ENCODE measurements at places on chromosomes 12 and 14. TPM values are rescaled to one million over a fixed set of nuclear protein-coding genes. Genes with fewer than 3 reads are reported as not detected.

DNA sequence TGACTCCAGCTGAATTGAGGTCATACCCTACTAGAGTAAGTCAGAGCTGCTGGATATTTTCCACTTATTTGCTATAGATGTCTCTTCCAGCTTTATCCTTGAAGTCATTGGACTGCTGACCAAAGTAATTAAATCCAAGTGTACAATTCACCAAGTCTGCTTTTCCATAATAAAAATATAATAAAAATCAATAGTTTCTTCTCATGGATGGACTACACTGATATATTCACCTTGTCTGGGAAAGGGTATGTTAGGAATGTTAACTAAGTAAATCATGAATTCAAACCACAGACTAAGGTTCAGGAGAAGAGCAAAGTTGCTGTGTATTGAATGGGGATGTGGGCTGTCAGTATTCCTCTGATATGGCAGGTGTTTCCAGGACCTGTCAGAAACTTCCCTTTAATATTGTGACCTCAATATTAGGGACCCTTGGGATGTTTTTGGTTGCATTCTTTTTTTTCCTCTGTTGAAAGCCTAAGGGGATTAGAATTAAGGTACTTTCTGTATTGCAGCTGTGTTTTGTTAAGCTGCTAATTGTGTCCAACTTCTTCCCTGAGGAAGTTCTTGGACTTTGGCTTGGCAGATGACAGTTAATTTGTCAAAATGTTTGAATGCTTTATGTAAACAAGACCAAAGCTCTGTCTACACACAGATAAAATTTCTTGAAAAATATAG lies 284.0 kb downstream of the ATP23 start:
- peaks cover 7% of the 10 kb centered on the region for H3K27me3 ChIP-seq
- no peak overlapping the region for H3K27ac ChIP-seq
- no peaks in the 10 kb centered on the region for H3K4me1 ChIP-seq
- no peak for DNase-seq
- H3K4me3 ChIP-seq: no peak overlapping the region

- no peak for DNase-seq
- H3K27ac ChIP-seq: peak overlapping the region; percentile 99
- H3K36me3 ChIP-seq: no peaks in the 10 kb centered on the region
- no peaks in the 10 kb centered on the region for H3K27me3 ChIP-seq
- no peak overlapping the region for H3K4me3 ChIP-seq
- peaks cover 38% of the 10 kb centered on the region for H3K4me1 ChIP-seq
Observed at GRCh38 chr14:73789989-73790581, 61.5 kb upstream of the PTGR2 start.

DNA sequence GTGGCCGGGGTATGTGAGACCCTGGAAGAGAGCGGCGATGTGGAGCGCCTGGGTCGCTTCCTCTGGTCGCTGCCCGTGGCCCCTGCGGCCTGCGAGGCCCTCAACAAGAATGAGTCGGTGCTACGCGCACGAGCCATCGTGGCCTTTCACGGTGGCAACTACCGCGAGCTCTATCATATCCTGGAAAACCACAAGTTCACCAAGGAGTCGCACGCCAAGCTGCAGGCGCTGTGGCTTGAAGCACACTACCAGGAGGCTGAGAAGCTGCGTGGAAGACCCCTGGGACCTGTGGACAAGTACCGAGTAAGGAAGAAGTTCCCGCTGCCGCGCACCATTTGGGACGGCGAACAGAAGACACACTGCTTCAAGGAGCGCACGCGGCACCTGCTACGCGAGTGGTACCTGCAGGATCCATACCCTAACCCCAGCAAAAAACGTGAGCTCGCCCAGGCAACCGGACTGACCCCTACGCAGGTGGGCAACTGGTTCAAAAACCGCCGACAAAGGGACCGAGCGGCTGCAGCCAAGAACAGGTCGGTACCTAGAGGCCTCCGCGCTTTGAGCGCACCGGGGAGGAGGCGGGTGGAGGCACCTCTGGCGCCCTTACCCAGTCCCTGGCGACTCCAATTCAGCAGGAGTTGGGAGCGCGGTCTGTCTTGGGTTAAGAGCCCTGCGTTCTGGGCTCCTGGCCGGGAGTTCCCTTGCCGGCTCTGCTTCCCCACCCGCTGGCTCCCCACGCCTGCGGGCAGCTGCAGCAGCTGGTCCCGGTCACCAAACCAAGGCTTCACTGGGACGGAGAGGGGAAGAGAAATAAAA lies 700 bp downstream of the SIX6 start:
- H3K27ac ChIP-seq: peak overlapping the region; percentile 70
- H3K4me1 ChIP-seq: peaks cover 34% of the 10 kb centered on the region
- no peak for DNase-seq
- H3K36me3 ChIP-seq: no peaks in the 10 kb centered on the region

- no peak overlapping the region for H3K27ac ChIP-seq
- H3K4me3 ChIP-seq: no peak overlapping the region
- H3K4me1 ChIP-seq: peaks cover 4% of the 10 kb centered on the region
- DNase-seq: no peak
- H3K36me3 ChIP-seq: no peaks in the 10 kb centered on the region
Observed at GRCh38 chr12:29782871-29783772, 620 bp downstream of the TMTC1 start.

- H3K4me3 ChIP-seq: no peak overlapping the region
- H3K27ac ChIP-seq: no peak overlapping the region
- no peaks in the 10 kb centered on the region for H3K36me3 ChIP-seq
- peaks cover 2% of the 10 kb centered on the region for H3K27me3 ChIP-seq
- H3K4me1 ChIP-seq: no peaks in the 10 kb centered on the region
Observed at GRCh38 chr14:37232907-37233481, 35.3 kb downstream of the MIPOL1 start.

DNA sequence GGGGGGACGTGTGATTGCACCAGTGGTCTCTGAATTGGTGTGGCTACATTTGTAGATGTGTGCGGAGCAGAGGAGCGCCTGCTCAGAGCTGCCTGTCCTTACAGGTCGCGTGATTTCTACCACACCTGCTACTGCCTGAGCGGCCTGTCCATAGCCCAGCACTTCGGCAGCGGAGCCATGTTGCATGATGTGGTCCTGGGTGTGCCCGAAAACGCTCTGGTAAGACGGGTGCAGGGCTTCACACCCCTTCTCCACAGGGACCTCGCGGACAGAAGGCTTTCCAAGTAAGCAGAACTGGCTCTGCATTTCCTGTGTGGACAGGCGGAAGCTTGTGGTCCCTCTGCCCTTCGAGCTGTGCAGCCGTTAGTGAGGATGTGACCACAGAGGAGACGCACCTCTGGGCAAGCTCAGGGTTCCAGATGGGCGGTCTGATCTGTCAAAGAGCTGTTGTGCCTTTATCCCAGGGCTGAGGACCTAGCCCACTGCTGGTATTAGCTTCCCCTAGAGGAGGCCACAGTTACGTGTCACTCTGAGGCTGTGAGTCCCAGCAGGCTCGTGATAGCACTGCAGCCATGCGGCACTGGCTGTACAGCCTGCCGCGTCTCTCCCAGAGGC lies 47.7 kb downstream of the MAX start:
- no peak for DNase-seq
- H3K4me1 ChIP-seq: no peaks in the 10 kb centered on the region
- H3K36me3 ChIP-seq: peaks cover 10% of the 10 kb centered on the region
- H3K4me3 ChIP-seq: no peak overlapping the region

DNA sequence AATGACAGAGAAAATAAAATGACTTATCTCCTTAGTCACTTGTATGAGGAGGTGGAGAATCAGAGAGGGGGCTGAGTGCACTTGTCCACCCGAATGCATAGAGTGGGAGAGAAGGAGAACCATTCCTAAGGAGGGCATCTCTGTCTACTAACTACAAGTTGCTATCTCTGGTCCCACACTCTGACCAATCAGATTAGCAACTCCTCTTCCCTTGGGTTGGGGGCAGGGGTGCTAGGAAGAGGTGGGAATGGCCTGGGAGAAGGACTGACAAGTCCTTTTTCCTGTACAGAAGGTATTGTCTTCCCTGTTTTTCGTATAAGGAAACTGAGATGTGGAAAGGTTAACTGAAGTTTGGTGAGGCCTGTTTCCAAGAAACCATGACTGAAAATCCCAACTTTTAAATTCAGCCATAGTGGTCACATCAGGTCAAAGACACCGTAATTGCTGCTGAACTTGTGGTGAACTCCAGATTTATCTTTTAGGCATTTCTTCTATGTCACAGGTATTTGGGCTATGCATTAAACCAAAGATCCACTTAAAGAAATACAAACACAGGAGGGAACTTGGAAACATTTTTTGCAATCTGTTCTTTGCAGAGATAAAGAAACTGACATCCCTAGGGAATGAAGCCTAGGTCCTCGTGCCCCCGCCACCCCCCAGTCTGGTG lies 207.8 kb downstream of the CRADD start:
- H3K4me3 ChIP-seq: no peak overlapping the region
- H3K36me3 ChIP-seq: no peaks in the 10 kb centered on the region
- H3K27me3 ChIP-seq: no peaks in the 10 kb centered on the region
- H3K27ac ChIP-seq: no peak overlapping the region

DNA sequence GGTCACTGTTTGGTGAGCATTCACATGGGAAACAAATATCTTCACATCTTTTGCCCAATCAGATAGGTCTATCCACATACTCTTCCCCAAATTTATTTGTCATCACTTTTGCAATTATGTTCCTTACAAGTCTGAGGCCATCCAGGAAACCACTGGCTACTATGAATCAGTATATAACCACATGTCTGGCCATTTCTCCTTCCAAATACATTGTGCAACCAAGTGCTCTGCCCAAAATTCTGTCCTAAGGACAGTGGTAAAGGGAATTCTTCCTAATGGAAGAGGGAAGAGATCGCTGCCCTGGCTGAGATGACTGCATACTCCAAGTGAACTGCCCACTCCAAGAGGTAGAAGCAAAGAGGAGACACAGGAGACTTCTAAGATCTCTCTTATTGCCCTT lies 148.9 kb upstream of the MAX start:
- no peaks in the 10 kb centered on the region for H3K27me3 ChIP-seq
- H3K4me3 ChIP-seq: no peak overlapping the region
- no peaks in the 10 kb centered on the region for H3K36me3 ChIP-seq

DNA sequence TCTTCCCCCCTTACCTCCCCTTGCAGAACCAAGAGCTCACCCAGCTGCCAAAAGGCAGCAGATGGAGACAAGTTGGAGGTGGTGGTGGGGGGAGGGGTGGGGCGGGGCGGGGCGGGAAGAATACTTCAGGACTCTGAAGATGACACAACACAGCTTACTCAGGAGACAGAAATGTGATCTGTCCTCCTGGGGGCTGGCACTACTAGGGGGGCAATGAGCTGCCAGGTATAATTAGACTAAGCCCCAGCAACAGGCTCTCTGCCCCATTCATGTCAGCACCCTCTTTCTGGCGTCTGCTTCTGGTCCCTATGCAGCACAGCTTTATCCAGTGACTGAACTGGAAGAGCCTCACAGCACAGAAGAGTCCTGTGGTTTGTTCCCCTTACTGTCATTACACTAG lies 407.0 kb downstream of the MED13L start:
- DNase-seq: no peak
- no peaks in the 10 kb centered on the region for H3K4me1 ChIP-seq
- no peak overlapping the region for H3K27ac ChIP-seq
- no peak overlapping the region for H3K4me3 ChIP-seq
- peaks cover 44% of the 10 kb centered on the region for H3K27me3 ChIP-seq

DNA sequence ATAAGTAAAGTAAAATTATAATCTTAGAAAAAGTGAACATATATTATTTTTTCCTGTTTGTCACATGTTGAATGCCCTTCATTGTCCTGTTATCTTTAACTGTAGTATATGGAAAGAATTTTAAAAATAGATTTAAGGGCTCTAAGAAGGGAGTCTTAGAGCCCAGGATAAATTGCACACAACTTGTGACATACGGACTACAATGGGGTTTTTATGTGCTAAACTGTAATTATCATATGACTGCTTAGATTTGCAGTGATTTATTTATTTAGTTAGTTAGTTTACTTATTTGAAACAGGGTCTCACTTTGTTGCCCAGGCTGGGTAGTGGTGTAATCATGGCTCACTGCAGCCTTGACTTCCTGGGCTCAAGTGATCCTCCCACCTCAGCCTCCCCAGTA lies 187.8 kb upstream of the HMGA2 start:
- no peak for DNase-seq
- H3K4me3 ChIP-seq: no peak overlapping the region
- H3K27ac ChIP-seq: no peak overlapping the region

- H3K27ac ChIP-seq: no peak overlapping the region
- no peaks in the 10 kb centered on the region for H3K27me3 ChIP-seq
- no peak overlapping the region for H3K4me3 ChIP-seq
- DNase-seq: no peak
- no peaks in the 10 kb centered on the region for H3K4me1 ChIP-seq
Observed at GRCh38 chr12:58671196-58671595, 249.1 kb downstream of the LRIG3 start.

- no peak overlapping the region for H3K27ac ChIP-seq
- H3K4me1 ChIP-seq: no peaks in the 10 kb centered on the region
- H3K27me3 ChIP-seq: no peaks in the 10 kb centered on the region
- no peaks in the 10 kb centered on the region for H3K36me3 ChIP-seq
Observed at GRCh38 chr12:20196767-20197166, 171.6 kb upstream of the PDE3A start.

DNA sequence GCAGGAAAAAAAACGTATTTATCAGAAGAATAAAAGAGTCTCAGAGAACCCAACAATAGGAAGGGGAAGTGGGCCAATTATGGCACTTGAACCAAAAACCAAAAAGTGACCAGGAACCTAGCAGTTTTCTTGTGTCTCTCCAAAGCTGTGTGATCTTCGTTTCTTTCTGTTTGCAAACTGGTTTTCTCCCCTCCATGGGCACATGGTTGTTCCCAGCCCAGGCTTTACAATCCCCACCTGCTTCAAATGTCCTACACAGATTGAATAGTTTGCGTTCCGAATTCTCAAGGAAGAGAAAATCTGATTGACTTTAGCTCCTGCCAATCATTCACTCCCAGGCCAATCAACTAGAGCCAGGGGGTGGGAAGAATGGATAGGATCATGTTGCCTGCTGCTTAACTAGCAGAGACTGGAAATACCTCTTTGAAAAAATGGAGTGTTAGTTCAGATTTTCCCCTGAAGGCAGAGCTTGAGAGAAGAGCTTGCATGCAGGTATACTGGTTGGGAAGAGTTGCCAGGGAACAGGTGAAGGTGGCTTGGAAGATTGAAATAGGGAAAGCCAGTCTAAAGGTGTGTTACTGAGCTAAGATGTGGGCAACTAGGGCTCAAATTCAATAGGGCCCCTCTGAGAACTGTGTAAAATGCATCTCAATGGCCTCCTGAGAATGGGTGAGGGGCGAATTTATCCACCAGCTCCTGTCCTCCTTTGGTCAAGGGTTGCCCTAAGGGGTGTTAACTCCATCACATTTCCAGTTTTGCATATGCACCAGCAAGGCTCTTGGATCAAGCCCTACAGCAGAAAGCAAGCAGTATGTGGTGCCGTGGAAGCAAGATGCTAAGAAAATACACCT lies 106.4 kb upstream of the SRRM4 start:
- H3K4me3 ChIP-seq: no peak overlapping the region
- H3K27me3 ChIP-seq: no peaks in the 10 kb centered on the region
- H3K36me3 ChIP-seq: no peaks in the 10 kb centered on the region
- no peak for DNase-seq

Gene ITGA7
- total RNA-seq: 7.0 TPM

Gene ZFYVE26
- 40.5 TPM for total RNA-seq

Gene BDKRB1
- total RNA-seq: not detected

Gene CELA1
- 2.5 TPM for total RNA-seq

Gene CAPZA3
- total RNA-seq: not detected

Gene TAS2R14
- 3.5 TPM for total RNA-seq

Gene SYT1
- not detected for total RNA-seq

Gene MMP17
- total RNA-seq: 0.62 TPM

Gene REP15
- total RNA-seq: not detected

Measured in naive thymus-derived CD8-positive, alpha-beta T cell (primary cell).